ENCODE measurements at places on chromosomes 5 and 9.

DNA sequence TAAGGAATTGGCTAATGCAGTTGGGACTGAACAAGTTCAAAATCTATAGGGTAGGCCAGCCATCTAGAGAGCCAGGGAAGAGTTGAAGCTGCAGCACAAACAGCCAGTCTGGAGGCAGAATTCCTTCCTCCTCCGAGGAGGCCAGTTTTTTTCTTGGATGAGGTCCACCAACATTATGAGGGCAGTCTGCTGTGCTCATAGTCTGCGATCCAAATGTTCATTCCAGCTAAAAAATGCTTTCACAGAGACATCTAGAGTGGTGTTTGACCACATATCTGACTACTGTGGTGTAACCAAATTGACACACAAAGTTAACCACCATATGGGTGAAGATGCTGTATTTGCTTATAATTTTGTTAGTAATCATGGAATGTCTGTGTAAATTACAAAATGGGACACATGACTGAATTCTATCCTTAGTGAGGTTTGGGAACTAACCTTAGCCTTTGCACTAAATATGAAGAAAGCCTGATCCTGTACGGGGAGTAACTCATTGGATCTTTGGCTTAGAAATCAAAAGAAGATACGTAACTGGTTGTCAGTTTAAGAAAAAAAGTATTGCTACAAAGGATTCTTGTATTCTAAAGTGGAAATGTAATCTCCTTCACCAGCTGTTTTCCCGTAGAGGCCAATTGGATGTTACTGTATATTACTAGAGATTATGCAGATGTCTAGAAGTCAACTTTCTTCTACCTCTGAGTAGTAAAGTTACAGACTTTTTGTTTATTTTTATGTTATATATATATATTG lies 70.6 kb downstream of the SPIN1 start:
- no peak for DNase-seq

GRCh38 chr5:67978171-67978570 lies 237.4 kb upstream of the PIK3R1 start:
- no peak for DNase-seq

DNA sequence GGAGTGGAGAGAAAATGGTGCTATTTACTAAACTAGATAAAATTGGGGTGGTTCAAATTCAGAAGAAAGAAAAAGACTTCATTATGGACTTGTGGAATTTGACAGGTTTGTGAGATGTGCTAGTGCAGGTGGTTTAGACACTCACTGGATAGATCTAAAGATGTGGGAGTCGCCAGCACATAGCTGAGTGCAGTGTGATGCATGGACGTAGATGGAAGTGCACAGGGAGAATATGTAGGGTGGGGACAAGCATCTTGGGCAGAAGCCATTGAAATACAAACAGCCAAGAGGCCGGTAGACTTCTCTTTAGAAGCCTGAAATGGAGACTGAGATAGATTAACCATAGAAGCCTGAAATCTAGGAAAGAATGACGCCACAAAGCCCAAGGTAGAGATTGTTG lies 10.7 kb downstream of the HAPLN1 start:
- DNase-seq = no peak

DNA sequence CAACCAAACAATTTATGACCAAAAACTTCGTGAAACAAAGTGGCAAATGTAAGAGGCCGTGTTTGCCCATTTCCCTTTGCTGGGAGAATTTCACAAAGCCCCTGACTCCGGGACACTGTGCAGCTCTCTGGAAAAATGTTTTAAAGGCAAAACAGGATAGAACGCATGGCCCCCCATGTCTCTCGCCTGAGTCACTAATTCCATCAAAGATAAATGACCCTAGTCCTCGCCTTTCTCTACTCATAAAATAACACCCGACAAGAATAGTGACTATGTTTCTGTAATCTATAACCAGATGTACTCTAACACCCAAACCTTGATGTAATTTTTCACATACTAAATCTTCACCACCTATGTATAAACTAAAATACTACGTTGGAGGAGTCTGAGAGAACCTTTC lies 55.7 kb upstream of the SAP30L start:
- no peak for DNase-seq

GRCh38 chr9:107969141-107969540 lies 479.6 kb upstream of the KLF4 start:
- no peak for DNase-seq

DNA sequence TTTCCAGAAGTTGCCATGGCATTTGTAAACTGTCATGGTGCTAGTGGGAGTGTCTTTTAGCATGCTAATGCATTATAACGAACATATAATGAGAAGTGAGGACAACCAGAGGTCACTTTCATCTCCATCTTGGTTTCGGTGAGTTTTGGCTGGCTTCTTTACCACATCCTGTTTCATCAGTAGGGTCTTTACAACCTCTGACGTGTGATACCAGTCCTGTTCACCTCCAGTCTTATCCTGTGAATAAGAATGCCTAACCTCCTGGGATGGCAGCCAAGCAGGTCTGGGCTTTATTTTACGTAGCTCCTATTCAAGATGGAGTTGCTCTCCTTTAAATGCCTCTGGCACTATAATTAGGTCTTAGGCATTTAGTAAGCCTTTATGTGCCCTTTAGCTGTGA lies 20.4 kb upstream of the RFK start:
- DNase-seq = no peak

DNA sequence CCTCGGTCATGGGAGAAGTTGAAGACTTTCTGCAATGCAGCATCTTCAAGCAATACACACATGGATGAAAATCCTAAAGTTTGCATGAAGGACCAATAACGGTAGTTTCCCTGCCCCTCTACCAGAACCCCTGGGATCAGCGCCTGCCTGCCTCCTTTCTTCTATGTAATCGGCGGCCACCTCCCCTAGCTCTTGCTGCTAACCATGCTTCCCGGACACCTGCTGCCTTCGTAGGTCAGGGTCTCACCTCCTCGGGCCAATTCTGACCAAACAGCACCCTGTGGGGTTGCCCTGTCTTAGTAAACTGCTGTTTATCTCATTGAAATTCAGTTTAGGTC lies 388 bp upstream of the MED10 start:
- no peak for DNase-seq

GRCh38 chr5:108124596-108124995 lies 257.3 kb downstream of the FBXL17 start:
- DNase-seq = no peak

- no peak for DNase-seq
Measured at GRCh38 chr9:81631218-81631745, 58.1 kb downstream of the TLE1 start.

- no peak for DNase-seq
Measured at GRCh38 chr5:12330381-12330780, 426.1 kb upstream of the CTNND2 start.

GRCh38 chr9:9924376-9924775 lies 688.4 kb downstream of the PTPRD start:
- no peak for DNase-seq

DNA sequence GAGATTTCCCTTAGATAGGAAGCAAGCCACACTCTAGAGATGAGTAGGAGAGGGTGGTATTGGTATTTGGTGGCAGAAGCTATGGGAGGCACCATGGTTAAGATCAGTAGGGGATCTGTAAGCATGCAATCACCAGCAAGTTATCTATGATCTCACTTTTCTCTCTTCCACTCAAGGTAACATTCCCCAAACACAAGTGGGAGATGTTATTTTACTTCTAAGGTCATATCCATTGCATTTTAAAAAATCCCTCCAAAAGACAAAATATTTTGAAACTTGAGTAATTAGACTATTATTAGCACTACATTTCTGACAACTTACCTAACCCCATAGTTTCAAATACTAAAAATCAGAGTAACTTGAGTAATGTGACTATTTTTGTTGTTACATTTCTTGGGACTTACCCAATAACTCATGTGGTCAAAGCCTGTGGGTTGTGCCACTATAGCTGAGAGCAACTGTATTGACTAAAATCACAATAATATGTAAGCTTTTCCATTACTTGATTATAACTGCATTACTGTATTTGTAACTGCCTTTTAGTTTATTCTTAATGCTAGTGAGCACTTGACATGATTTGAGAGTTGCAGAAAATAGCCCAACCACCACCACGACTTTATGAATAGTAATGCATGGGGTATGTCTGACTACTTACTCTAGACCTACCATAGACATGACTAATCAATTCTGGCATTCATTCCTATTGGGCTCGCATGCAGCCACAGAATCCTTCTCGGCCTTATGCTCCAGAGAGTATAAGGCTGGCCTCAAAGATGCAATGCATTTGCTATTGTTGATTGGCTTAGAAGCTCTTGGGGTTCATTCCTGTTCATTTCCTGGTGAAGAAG lies 264.7 kb downstream of the TRIM32 start:
- DNase-seq = peak; percentile 15

- DNase-seq = peak; percentile 38
Measured at GRCh38 chr5:151758141-151758429, 346 bp downstream of the ATOX1 start.

DNA sequence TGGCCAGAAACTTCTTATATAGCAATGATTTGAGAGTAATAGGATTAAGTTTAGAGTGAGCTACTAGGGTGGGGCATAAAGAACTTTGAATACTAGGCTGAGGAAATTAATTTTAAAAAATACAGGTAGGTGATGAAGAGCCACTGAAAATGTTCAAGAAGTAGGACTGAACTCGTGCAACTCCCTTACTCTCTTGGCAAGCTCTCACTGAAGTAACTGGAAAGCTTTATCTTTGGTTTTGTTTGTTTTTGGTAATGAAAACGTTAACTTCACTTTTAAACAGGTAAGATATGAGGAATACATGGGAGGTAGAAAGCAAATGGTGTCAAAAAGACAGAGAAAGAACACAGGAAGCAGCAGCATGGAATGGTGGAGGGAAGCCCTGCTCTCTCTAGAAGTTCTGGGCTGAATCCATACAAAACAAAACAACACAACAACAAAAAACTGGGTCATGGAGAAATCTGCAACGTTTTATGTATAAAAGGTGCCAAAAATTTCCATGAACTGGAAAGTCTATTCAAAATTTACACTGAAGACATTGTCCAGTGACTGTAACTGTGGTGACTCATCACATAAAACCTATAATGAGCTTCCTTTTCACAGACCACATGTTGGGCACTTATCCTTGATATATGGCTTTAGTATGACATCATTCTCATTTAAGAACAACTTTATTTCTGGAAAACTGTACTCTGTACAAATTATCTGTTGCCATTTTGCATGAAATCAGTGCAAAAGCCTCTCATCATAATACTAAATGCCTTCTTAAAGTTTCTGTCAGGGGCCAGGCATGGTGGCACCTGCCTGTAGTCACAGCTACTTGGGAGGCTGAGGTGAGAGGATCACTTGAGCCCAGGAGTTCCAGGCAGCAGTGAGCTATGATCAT lies 91.2 kb upstream of the CHD1 start:
- no peak for DNase-seq

- DNase-seq = no peak
Measured at GRCh38 chr9:31045810-31046209, 1338.6 kb upstream of the ACO1 start.

- no peak for DNase-seq
Measured at GRCh38 chr5:77402796-77403195, 89.3 kb downstream of the WDR41 start.

GRCh38 chr9:120386390-120387131 lies 193.4 kb downstream of the CDK5RAP2 start:
- no peak for DNase-seq

GRCh38 chr9:134701581-134702259 lies 60.1 kb downstream of the COL5A1 start:
- DNase-seq = no peak

DNA sequence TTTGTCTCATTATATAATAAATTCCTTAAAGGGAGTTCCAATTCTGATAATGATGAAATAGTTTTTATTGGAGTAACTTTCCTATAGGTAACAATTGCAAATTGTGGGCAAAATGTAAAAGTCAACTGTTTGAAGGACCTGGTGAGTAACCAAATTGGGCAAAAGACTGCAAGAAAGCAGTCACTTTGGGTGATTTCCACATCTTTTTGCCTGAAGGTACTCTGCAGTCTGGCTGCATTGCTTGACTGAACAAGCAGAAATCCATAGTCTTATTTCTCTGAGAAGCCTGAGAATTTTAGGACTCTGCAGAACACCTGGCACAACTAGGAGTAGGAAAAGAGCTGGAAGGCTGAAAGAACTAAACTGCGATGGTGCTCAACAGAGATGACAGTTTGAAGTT lies 114.9 kb downstream of the HOMER1 start:
- no peak for DNase-seq

DNA sequence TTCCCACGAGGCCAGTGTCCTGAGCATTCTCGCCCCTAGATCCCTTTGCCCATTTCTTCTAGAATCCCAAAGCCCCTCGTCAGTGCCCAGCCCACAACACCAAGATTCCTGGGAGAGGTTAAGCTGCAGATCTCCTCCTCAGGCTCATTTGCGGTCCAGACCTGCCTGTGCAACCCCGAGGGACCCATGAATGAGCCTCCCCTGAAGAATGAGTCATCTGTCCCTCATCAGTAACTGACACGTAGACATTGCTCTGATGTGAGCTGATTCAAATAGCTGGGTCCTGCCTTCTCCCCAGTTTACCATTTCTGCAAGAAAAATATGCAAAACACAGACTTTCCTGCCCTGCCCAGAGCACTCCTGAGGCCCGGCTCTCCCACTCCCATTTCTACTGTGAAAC lies 92.8 kb downstream of the ADCY2 start:
- DNase-seq = no peak
